Stimulated activated CD8-positive, alpha-beta memory T cell treated with anti-CD3 and anti-CD28 coated beads, Interleukin-2, amount 100 ng/mL, for 1 hour (primary cell): ENCODE measurements at places on chromosomes 7 and 10.

DNA sequence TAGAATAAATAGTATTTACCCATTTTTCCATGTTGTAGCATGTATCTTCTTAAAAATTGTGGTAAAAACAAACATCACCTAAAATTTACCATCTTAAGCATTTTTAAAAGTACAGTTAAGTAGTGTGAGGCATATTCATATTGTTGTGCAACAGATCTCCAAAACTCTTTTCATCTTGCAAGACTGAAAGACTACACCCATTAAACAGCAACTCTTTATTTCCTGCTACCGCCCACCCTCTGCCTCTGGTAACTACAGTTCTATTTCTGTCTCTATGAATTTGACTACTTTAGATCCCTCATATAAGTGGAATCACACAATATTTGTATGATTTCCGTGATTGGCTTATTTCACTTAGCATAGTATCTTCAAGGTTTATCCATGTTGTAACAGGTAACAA lies 40.0 kb upstream of the AGBL3 start:
- no peak for DNase-seq

DNA sequence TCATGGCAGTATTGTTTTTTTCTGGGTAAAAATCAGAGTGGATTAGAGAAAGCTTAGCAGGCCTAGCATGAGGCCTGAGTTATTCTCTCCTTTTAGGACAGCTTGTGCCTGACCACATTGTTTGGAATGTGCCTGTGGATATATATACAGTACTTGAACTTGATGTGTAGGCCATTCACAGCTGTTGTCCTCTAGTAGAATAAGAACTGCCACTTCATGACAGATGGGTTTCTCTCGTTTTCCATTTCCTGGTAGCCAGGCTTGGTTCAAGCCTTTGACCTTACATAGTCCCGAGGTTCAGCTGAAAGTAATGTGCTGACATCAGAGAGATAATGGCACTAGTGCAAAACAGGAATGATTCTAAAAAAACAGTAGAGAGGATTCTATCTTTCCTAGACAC lies 473.9 kb downstream of the AUTS2 start:
- no peak for DNase-seq

GRCh38 chr10:116312548-116312947 lies 11.7 kb upstream of the CCDC172 start:
- DNase-seq, result no peak

DNA sequence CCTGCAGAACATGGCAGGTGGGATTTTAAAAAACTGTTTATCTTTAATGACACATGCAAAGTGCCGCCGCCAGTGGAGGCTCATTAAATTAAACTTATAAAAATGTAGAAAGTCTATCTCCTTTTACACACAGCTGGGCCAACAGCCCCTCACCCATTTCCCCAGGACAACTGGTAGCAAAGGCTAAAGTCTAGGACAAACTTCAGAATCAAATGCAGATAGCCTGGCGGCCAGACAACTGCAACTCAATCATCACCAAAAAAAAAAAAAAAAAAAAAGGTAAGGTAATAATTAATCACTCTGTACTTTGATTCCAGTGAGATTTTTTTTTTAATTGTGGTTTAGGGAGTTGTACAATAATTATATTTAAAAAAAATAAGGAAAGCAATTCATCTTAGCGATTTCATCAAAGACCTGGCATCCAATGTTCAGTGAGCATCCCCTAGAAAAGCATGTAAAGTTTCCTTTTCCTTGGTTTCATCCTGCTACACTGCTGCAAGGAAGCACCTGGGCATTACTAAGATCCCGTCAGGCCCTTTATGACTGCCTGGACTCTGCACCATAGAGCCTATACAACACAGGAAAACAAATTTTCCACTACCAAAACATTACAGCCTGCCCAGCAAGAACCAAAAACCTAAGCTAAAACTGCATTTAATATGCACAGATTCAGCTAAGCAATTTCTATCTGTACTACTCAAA lies 98.5 kb downstream of the GRB10 start:
- no peak for DNase-seq

GRCh38 chr7:32299133-32299702 lies 191.0 kb downstream of the LSM5 start:
- DNase-seq, result no peak

- DNase-seq, result no peak
Measured at GRCh38 chr7:45447296-45447695, 126.9 kb upstream of the ADCY1 start.

DNA sequence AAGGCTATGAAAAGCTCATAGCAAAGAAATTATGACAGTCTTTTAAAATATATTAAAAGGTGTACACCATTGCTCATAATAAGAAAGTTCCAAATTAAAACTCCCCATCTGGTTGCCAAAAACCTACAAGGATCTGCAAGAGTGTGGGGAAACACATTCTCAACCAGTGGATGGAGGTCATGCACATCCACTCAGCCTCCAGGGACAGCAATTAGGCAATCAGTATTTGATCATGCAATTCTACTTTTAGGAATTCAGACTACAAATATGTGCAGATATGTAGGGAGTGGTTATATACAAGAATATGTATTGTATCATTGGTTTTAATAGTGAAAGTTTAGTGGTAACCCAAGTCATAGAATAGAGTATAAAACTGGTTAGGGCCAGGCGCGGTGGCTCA lies 157.8 kb downstream of the FGFR2 start:
- no peak for DNase-seq

DNA sequence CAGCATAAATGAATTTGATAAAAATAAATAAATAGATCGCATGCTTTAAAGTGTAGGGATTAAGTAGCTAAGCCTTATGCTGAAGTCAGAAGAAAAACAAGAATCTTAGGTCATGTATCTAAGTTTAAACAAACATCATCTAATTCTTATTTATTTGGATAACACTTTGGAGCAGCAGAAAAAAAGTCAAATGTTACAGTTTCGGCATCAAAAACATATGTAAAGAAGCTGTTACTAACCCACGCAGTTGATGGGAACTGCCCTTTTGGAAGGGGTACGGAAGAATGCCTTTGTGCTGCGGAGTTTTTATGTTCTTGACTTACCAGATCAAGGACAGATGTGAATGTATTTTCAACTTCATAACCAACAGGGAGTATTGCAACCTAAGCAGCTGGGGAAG lies 37.3 kb upstream of the HABP2 start:
- no peak for DNase-seq

- no peak for DNase-seq
Measured at GRCh38 chr7:3437467-3437866, 136.4 kb downstream of the SDK1 start.

DNA sequence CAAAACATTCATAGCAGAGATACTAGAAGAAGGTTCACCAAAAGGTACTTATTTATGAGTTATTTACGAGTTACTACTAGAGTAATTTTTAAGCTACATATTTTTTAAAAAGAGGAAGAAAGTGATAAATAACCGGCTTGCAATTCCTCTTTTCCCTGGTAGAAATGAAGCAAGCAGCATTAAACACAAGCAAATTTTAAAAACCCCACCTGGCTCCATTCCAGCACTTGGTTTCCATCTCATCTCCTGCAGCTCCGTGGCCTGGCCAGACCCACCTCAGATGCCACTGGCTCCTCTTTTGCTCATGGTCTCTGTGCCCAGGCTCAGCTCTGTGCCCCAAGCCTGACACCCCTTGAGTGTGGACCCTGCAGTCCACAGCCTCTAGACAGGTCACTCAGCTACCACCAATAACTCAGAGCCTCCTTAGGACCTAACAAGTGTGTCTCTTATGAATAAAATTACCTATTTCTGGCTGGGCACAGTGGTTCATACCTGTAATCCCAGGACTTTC lies 479.5 kb downstream of the TNS3 start:
- no peak for DNase-seq

GRCh38 chr10:20919481-20919880 lies 22.4 kb upstream of the NEBL start:
- DNase-seq, result no peak
